Activated CD4-positive, alpha-beta T cell treated with anti-CD3 and anti-CD28 coated beads, Interleukin-2, Interleukin-4, amounts not matched to agents 100 ng/mL and 50 ng/mL, durations not matched to agents 16 hours and 8 hours (primary cell): ENCODE measurements at places on chromosomes 3 and 15.

- DNase-seq: no peak
Measured at GRCh38 chr3:153567556-153567955, 405.5 kb downstream of the RAP2B start.

DNA sequence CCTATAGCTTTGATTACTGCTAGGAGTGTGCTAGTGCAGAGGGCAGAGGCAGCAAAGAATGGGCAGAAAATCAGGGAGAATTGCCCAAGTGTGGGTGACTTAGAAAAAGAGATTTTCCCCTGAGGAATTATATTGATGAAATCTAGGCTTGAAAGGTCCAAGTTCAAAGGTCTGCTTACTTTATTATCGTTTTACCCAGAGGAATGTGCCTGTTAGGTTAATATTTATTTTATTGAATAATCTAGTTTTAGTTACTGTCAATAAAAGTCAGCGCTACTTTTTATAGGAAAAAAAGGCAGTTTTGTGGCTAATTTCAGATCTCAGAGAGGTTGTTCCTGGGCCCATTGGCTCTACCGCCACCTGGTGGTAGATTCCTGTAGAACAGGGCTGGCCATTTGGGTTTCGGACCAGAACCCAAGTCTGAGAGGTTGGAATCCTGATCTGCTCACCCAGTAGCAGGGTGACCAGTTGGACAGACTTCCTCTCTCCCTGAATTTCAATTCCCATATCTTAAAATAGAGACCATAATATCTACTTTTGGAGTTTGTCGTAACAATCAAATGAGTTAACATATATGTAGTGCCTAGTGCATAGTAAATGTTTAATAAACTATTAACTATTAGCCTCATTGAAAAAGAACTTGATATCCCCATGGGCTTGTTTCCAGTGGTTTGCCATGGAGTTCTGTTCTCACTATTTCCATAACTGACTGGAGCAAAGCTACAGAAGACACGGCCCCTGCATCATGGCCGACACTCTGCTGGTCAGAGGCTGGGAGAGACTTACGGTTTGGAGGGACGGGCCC is 62.7 kb upstream of the ZNF148 start:
- peak; percentile 63 for DNase-seq

- no peak for DNase-seq
Measured at GRCh38 chr3:188352196-188352927, 198.4 kb downstream of the LPP start.

DNA sequence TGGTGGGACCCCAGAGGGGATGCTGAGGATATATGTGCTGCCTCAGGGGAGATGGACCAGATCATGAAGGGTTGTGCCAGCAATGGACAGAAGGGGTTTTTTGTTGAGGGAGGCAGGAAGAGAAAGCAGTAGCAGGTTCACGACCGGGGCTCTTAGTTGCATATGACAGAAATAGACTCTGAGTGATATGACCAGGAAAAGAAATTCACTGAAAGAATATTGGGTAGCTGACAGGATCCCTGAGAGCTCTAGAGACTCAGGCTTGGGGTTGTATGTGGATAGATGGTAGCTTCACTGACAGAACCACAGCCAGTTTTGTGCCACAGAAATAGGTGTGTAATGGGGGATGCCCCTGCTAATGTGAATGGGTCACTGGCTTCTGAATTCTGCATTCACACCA is 241.6 kb downstream of the ZNF621 start:
- no peak for DNase-seq

GRCh38 chr3:64319391-64319790 is 94.1 kb upstream of the PRICKLE2 start:
- no peak for DNase-seq

DNA sequence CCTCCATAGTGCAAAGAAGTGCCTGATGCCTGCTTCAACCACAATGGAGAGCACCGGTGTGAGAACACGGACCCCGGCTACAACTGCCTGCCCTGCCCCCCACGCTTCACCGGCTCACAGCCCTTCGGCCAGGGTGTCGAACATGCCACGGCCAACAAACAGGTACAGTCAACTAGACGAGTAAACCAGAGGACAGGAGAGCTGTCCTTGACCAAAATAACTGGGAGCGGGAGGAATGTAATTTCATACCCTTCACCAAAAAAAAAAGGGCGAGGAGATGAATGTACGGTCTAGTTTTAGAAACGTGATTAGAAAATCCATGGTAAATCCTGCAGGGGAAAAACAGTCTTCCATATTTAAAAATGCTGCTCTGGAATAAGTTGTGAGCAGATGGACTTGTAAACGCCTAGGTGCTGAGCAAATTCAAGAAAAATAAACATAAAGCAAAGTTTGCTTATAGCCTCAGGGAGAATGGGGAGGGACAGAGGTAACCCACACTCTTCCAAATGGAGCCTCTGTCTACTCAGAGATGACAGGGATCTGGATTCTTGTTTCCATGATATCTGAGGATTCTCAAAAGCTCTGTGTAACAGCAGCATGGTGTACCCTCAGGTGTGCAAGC is 8.4 kb downstream of the THBS1 start:
- no peak for DNase-seq

DNA sequence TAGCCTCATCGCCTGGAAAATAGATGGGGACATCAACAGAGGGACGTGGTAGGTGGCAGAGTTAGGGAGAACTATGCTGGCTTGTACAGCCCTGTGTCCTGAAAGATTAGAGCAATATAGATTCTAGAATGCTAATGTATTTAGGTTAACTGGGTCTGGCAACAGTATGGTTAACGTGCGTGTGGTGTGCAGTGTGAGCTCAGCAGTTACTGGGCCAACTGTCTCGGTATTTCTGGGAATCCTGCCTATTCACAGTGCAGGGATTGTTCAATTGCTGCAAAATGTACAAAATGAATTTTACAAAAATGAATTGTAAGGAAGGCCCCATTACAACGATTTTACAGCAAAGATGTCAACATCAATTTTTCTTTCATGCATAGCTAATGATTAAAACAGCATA is 20.6 kb downstream of the MEIS2 start:
- no peak for DNase-seq

GRCh38 chr3:188471723-188472122 is 317.8 kb downstream of the LPP start:
- no peak for DNase-seq

DNA sequence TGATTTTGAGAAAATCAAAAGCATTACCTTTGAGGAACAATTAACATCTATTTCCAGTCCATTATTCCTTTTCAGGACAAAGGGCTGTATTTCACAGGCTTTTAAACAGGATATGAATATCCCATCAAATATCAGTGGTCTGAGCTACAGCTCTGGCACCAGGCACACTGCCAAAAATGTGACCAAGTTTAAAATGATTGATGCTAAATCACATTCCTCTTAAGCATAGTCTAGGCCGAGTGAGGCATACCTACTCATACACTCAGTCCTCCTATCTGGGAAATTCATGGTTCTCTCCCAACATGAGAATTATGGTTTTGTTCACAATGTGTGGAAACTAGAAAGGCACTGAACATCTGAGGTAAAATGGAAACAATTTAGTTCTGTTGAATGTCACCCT is 683.5 kb downstream of the TUSC7 start:
- DNase-seq: no peak

DNA sequence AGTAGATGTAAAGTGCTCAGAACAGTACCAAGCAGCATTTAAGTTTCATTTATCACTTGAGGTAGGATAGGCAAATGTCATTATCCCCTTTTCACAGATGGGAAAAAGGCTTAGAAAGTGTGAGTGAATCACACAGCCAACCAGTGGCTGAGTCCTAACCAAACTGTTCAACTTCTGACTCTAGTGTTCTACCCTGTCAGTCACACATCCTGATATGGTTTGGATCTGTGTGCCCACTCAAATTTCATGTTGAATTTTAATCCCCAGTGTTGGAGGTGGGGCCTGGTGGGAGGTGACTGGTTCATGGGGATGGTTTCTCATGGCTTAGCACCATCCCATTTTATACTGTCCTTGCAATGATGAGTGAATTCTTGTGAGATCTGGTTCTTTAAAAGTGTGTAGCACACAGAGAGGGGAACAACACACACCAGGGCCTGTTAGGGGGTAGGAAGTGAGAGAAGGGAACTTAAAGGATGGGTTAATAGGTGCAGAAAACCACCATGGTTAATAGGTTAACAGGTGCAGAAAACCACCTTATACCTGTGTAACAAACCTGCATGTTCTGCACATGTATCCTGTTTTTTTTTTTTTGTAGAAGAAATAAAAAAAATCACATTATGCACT is 304.7 kb downstream of the SUCLG2 start:
- peak; percentile 70 for DNase-seq

GRCh38 chr3:11240496-11240895 is 31.7 kb upstream of the ATG7 start:
- DNase-seq: peak; percentile 65

GRCh38 chr3:58804914-58805313 is 138.3 kb upstream of the FAM3D start:
- DNase-seq: no peak

DNA sequence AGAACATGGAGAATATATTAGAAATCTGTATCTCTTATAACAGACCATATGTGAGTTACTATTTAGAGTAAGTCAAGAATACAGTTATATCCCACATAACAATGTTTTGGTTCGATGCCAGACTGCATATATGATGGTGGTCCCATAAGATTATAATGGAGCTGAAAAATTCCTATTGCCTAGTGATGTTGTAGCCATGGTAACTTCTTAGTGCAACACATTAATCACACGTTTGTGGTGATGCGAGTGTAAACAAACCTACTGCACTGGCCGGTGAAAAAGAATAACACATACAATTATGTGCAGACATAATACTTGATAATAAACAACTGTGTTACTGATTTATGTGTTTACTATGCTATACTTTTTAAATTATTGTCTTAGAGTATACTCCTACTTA is 69.8 kb upstream of the MNS1 start:
- DNase-seq: no peak

DNA sequence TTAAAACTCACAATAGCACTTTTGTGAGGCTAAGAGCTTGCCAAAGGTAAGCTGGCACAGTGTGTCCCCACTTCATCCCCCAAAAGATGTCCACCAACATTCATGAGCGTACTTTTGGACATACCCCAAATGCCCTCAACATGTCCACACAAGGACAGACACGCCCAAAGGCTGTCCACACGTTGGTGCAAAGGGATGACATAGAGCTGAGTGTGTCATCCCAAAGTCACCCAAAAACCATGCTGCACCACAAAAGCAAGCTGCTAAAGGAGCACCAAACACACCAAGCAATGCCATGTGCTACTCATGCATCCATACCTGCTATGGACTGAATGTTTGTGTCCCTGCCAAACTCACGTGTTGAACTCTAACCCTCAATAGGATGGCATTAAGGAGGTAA is 57.9 kb downstream of the KLF13 start:
- no peak for DNase-seq

DNA sequence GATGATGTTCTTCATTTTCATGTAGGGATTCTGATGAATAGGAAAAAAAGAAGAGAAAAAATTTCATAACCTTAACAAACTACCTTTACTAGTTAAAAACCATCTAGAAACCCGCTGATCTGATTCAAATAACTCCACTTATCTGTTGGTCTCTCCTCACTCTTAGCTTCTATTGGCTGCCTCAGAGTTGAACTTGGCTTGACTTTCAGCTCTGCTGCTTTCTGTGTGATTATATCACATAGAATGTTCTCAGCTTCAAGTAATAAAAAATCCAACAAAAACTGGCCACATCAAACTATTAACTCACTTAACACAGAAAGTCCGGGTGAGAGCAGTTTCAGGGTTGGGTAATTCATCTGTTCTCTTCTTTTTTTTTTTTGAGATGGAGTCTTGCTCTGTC is 126.8 kb upstream of the RASGRP1 start:
- peak; percentile 47 for DNase-seq

GRCh38 chr3:139554628-139555027 is 15.1 kb upstream of the RBP1 start:
- no peak for DNase-seq

DNA sequence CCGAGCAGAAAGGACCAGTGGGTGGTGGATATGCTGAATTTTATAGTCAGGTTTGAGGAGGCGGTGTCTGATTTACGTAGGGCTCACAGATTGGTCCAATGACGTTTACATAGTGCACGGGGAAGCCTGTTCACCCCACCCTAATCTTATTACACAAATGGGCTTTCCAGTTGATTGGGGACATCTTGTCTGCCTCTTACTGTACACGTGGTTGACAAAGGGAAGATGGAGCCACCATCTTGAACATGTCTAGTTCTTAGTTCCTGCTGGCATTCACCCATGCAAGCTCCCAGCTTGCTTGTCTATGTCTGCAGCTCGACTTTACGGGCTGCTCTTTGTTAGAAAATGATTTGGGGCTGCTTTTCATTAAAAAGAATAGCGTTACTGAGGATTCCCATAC is 332.0 kb upstream of the SLCO3A1 start:
- DNase-seq: no peak

DNA sequence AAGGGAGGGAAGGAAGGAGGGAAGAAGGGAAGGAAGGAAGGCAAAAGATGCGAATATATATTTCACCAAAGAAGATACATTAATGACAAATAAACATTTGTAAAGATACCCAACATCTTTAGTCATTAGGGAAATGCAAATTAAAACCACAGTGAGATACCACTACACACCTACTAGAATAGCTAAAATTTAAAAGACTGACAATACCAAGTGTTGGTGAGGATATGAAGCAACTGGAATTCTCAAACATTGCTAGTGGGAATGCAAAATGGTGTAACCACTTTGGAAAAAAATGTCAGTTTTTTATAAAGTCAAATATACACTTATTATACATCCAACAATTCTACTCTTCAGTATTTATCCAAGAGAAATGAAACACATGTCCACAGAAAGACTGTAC is 4.3 kb upstream of the COLQ start:
- DNase-seq: no peak

DNA sequence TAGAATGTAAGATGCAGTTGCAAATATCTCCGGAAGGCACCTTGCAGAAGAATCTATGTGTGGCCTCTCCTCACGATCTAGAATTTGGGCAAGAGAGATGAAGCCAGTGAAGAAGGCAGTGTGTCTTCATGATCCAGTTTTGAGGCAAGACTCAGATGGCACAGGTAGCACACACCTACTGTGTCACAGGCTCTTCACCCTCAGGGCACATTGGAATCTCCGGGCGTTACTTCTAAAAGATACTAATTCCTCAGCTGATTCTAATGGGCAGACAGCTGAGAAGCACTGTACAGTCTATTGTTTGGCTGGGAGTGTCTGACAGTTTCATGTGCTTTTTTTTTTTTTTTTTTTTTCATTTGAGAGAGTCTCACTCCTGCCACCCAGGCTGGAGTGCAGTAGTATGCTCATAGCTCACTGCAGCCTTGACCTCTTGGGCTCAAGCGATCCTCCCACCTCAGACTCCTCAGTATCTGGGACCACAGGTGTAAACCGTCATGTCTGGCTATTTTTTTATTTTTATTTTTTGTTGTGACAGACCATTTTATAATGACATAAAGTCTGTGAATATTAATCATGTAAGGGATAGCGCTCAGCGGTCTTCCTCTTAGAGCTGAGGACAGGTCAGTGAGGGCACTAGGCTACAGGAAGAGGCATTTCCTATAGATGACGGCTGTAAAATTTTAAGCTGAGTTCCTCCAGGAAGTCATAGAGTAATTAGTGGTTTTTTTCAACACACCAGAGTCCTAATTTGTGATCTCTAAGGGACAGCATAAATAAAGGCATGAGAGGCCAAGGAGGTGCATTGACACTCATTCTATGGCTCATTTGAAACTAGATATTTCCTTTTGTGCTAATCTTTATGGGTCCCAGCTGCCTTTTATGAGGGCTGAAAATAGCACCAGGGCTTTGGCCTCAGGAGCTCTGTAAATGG is 4.0 kb downstream of the C3orf52 start:
- no peak for DNase-seq
